ENCODE measurements at places on chromosomes 4 and X.

- DNase-seq: no peak
Measured at GRCh38 chrX:13966793-13967125, 62.9 kb downstream of the GEMIN8 start.

GRCh38 chrX:45807572-45808425 is 607.1 kb upstream of the DIPK2B start:
- no peak for DNase-seq

GRCh38 chr4:114272226-114272625 is 292.8 kb upstream of the ARSJ start:
- DNase-seq: no peak

DNA sequence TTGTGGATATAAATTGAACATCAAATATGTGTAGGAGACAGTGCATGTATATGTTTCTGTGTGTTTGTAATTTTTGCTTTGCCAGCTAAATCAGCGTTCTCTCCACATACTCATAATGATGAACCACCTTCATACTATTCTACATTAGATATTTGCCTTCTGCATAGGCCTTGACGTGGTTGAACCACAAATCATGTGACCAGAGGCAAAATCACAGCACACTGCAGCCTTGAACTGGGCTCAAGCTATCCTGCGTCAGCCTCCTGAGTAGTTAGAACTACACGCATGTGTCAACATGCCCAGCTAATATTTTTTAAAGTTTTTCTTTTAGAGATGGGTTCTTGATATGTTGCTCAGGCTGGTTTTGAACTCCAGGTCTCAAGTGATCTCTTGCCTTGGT is 9.5 kb downstream of the UBQLN2 start:
- DNase-seq: no peak

- no peak for DNase-seq
Measured at GRCh38 chr4:17544831-17545234, 29.9 kb downstream of the CLRN2 start.

DNA sequence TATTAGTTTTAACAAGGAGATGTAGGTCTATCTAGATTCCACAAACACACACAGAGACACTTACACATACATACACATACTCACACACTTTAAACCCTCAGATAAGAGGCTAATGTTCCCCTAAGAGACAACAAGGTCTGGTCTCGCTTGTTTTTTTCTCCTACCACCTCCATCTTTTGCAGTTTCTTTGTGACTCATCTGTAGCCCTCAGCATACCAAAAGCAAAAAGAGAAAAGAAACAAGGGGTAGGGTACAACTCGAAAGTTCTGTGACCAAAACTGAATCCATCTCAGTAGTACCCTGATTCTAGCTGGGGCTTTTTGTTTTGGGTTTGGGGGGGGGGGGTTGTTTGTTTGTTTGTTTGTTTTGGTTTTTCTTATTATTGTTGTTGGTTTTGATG is 12.2 kb upstream of the EXOSC9 start:
- no peak for DNase-seq

GRCh38 chr4:147578051-147578476 is 39.1 kb upstream of the TMEM184C start:
- DNase-seq: no peak

DNA sequence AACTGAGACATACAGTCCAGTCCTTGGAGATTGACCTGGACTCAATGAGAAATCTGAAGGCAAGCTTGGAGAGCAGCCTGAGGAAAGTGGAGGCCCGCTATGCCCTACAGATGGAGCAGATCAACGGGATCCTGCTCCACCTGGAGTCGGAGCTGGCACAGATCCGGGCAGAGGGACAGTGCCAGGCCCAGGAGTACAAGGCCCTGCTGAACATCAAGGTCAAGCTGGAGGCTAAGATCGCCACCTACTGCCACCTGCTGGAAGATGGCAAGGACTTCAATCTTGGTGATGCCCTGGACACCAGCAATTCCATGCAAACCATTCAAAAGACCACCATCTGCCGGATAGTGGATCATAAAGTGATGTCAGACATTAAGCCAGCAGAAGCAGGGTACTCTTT is 20.4 kb upstream of the FRMPD3 start:
- DNase-seq: peak; percentile 31

DNA sequence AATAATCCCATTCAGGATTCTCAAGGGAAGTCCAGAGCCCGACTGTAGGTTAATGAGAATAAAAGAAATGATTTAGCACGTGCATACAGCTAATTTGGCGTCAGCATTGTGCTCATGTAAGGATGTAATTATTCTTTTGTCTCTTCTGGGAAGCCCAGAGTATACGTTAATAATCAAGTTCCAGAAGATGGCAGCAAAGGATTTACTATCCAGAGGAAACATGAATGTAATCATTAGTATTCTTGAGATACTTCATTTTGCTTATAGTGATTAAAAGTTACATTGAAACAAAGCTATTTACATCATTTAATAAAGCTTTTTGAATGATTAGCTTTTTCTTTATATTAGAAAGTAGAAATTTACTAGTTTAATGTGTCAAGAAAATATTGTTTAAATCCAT is 27.1 kb upstream of the MAP9 start:
- no peak for DNase-seq

DNA sequence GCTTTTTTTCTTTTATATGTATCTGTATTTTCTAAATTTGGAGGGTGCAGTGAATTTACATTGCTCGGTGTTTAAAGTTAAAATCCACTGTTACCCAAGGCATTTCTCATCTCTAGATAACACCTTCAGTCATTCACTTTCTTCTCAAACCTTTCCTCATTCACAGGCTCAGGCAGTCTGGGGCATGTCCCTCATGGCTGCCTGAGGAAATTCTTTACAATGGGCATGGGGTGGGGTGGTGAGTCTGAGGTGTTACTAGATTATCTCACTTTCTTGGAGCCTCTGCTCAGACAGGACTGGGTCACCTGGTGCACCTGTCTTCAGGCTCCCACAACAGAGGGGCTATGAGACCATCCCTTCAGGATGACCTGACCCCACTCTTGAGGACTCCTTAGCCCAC is 17.4 kb downstream of the CCDC149 start:
- no peak for DNase-seq

All from activated CD4-positive, alpha-beta memory T cell treated with anti-CD3 and anti-CD28 coated beads, Interleukin-2, amount 10 ng/mL, durations not matched to agents 7 days and 5 days (primary cell).